ENCODE measurements at places on chromosomes 3 and 15. TPM values are rescaled to one million over a fixed set of nuclear protein-coding genes. Genes with fewer than 3 reads are reported as not detected.

CHAC1 gene
- 5.8 TPM for total RNA-seq

FAM98B gene
- total RNA-seq = 16.7 TPM

DNA sequence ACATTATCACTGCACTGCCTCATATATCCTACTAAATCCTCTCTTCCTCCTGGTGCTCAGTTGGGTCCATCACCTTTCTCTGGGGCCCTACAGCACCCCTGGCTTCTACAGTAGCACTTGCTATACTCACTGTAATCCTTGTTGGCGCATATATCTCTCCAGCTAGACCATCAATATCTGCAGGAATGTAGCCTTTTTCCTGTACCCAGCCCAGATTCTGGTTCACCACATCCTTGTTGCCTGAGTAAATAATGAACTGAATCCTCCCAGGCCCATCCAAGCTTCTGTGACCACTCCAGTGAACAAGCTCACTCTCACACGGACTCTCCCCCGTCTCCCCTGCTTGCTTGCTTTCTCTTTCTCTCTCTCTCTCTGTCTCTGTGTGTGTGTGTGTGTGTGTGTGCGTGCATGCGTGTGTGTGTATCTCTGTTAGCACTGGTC, 62.5 kb upstream of the LIPC start:
- no peak overlapping the region for H3K4me3 ChIP-seq
- no peaks in the 10 kb centered on the region for H3K27me3 ChIP-seq
- DNase-seq = no peak
- no peaks in the 10 kb centered on the region for H3K36me3 ChIP-seq

- H3K27me3 ChIP-seq = no peaks in the 10 kb centered on the region
- no peaks in the 10 kb centered on the region for H3K36me3 ChIP-seq
- no peak overlapping the region for H3K27ac ChIP-seq
- DNase-seq = no peak
- H3K4me3 ChIP-seq = no peak overlapping the region
Observed at GRCh38 chr15:93523481-93523880, 434.5 kb upstream of the RGMA start.

DNA sequence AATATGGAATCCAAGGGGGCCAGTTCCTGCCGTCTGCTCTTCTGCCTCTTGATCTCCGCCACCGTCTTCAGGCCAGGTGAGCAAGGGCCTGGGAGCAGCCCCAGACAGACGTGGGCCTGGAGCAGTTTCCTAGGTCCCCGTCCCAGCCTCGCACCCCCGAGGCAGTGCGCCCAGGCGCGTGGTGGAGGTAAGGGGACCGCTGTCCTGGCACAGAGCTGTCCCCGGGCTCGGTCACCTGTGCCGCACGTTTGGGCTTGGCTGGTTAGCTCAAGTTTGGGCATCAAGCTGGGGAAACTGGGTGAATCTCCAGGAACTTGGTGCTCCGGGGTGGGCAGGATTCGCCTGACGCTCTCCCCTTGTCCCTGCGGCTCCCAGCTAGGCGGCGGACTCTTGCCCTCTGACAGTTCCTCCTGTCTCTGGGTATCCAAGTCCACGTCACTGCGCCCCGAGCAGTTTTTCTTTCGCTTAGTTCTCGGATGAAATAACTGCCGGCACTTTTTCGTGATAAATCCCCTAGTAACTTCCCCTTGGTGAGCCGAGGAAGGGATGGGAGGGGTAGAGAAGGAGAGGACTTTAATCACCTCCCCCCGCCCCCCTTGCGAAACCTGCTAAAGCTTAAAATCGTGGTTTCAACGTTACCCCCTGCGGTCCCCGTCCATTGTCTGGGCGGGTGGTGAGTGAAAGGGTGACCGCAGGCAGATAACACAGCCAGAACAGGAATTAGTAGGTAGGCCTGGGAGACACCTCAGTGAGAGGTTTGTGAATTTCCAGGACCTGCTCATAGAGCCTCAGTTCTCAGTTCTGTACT, 901 bp downstream of the ALCAM start:
- H3K27me3 ChIP-seq = peaks cover 20% of the 10 kb centered on the region
- peak overlapping the region; percentile 92 for H3K27ac ChIP-seq
- peak; percentile 53 for DNase-seq
- H3K36me3 ChIP-seq = no peaks in the 10 kb centered on the region

GRCh38 chr3:63179862-63180522, 98.1 kb upstream of the SYNPR start:
- no peak overlapping the region for H3K27ac ChIP-seq
- no peaks in the 10 kb centered on the region for H3K27me3 ChIP-seq
- H3K36me3 ChIP-seq = no peaks in the 10 kb centered on the region
- H3K4me1 ChIP-seq = no peaks in the 10 kb centered on the region
- no peak for DNase-seq

ATP8B4 gene
- total RNA-seq = 4.5 TPM

KIF9 gene
- 8.4 TPM for total RNA-seq

- H3K27ac ChIP-seq = no peak overlapping the region
- H3K36me3 ChIP-seq = no peaks in the 10 kb centered on the region
- H3K4me3 ChIP-seq = no peak overlapping the region
- no peak for DNase-seq
- H3K4me1 ChIP-seq = no peaks in the 10 kb centered on the region
Observed at GRCh38 chr15:81642451-81642990, 268.5 kb upstream of the TMC3 start.

- no peaks in the 10 kb centered on the region for H3K27me3 ChIP-seq
- H3K4me3 ChIP-seq = no peak overlapping the region
- peaks cover 9% of the 10 kb centered on the region for H3K36me3 ChIP-seq
- no peaks in the 10 kb centered on the region for H3K4me1 ChIP-seq
- DNase-seq = no peak
Observed at GRCh38 chr15:74421302-74422245, 12.2 kb downstream of the SEMA7A start.

Measured in left lung (tissue), 14 donors.